Fibroblast of the aortic adventitia (primary cell): ENCODE measurements at places on chromosomes 1 and 21. TPM values are rescaled to one million over a fixed set of nuclear protein-coding genes. Genes with fewer than 3 reads are reported as not detected.

DNA sequence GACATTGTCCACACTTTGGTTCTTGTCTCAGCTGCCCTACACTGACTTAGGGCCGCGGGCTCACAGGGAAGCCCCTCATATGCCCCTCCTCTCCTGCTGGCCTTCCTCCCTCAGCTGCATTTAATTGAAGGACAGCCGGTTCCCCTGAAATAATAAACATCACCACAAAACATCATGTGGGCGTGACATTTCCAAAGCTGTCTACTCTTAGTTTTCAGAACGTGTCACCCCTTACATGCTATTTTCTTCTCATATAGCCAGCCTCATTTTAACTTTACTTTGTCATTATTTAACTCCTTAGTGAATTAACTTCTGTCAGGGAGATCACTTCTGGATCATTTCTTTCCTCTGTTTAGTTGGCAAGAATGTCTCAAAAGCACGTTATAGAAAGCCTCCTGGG lies 103.2 kb downstream of the COLGALT2 start:
- DNase-seq = no peak

TMEM51 gene
- total RNA-seq = 1.4 and 6.5 TPM in 2 replicates

- DNase-seq = peak; percentile 76
Measured at GRCh38 chr1:91513160-91513559, 12.5 kb downstream of the CDC7 start.

DNA sequence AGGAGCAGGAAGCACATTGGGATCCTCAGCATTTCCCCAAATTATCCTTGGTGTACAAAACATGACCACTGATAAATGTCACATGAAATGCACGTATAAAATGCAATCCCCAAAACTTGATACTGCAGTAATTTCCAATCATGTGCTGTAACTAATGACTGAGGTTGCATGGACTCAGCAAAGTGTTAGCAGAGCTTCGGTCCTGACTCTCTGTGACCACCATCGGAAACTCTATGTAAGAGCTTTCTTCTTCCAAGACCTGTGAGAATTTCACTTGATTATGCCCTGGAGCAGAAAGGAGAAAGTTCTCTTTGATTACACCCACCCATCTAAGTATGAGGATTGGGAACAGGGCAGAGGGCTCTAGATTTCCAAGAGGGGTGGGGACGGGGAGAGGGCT lies 908 bp downstream of the CD53 start:
- DNase-seq = no peak

- no peak for DNase-seq
Measured at GRCh38 chr1:36055706-36056105, 28.2 kb upstream of the TEKT2 start.

DNA sequence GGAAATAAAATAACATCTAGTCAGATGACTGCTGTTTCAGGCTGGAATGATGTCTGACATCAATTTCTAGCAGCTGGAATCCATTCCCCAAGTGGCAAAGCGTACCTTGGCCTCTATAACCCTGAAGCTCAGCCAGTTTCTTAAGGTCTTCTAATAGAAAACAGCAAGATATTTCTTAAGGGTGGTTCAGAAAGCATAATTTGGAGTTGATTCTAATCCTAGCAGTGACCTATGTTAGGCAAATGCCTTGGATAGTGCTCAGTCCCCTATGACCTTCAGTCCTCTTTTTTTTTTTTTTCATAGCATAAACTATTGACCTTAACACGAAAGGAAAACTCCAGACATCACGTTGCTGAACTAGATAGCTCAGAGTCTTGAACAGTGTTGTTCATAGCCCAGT lies 56.5 kb downstream of the LAMC2 start:
- DNase-seq = peak; percentile 51

DNA sequence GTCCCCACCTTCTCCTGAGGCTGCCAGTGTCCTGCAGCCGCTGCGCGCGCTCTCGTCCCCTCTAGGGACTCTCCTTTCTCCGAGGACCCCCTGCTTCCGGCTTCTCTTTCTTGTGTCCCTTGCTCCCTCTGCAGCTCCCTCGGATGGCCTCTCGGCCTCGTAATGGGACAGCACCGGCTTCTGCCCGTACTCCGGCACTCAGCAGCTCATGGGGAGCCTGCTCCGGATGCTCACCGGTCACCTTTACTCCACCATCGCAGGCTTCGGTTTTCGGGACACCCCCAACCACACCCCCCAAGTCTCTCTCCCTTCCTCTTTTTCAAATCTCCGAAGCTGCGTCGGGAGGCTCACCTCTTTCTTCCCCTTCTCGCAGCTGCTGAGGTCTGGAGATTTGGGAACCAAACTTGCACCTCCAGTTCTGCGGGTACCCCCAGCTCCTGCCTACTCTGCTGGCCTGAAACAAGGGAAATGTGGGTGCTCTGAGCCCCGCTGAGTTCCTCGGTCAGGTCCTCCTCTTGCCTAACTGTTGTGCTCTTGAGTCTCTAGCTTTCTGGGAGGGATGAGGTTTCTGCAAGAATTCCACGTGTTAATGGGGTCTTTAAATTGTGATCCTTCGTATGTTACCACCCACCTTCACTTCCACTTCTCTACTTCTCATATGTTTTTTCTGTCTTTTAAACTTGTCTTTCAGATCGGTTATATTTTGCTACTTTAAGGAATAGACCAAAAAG lies 930 bp downstream of the CDC14A start:
- DNase-seq = peak; percentile 7

GRCh38 chr1:88293691-88294190 lies 390.3 kb upstream of the PKN2 start:
- DNase-seq = no peak

DNA sequence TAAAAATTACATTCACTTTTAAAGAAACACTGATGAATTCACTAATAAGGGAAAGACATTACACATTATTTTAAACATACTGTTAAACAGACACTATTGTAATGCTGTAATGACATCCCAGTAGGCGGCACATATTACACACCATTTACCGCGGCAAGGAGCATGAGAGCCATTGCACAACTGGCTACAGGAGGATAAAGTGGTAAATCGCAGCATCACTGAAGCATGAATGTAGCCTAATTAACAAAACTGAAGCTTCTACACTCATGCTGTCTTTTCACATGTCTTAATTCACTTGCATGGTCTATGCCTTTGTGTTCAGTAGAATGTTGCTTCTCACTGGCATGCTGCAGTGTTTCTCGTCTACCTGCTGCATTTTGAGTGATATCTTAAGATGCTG lies 1046.0 kb downstream of the MRPL39 start:
- no peak for DNase-seq

PKLR gene
- not detected in 2 replicates for total RNA-seq

IRF6 gene
- total RNA-seq = 3.1 TPM in 1 of 2 replicates, not detected in the other

GRCh38 chr1:78840453-78841271 lies 165.9 kb downstream of the ADGRL4 start:
- peak; percentile 81 for DNase-seq

CLEC20A gene
- not detected in 2 replicates for total RNA-seq

- DNase-seq = no peak
Measured at GRCh38 chr1:39842030-39842678, 41.1 kb downstream of the TRIT1 start.

DNA sequence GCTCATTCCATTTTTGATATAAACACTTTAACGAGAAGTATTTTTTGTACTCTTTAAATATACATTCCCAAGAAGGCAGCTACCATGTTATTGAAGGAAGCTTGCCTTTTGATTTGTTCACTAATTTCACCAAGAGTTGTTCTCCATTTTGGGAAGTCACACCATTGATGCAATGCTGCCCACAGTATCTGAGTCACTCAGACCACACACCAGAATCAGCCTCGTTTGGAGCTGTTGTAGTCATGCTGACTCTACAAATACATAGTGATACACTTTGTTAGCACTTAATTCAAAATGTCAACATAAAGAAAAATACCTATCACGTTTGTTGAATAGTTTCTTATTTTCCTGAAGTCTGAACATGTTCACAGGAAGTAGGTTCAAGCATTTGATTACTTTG lies 78.7 kb downstream of the PAPPA2 start:
- DNase-seq = peak; percentile 4

DNA sequence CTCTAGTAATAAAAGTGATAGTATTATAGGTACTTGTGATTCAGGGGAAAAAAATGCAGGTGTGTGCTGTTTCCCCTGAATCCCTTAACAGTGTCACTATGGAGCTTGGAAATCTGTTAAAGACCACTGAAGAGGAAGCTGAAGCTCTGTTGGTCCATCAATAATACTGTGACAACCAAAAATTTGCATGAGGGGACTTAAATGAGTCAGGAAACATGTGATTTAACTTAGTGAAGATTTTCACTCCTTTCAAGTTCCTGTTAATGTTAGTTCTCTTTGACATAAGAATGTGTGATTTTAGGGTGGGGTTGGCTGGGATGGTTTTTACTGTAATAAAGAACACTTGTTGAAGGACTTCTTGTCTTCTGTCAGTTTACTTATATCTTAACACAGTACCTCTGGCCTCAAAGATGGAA lies 32.0 kb downstream of the VANGL2 start:
- DNase-seq = no peak

DNA sequence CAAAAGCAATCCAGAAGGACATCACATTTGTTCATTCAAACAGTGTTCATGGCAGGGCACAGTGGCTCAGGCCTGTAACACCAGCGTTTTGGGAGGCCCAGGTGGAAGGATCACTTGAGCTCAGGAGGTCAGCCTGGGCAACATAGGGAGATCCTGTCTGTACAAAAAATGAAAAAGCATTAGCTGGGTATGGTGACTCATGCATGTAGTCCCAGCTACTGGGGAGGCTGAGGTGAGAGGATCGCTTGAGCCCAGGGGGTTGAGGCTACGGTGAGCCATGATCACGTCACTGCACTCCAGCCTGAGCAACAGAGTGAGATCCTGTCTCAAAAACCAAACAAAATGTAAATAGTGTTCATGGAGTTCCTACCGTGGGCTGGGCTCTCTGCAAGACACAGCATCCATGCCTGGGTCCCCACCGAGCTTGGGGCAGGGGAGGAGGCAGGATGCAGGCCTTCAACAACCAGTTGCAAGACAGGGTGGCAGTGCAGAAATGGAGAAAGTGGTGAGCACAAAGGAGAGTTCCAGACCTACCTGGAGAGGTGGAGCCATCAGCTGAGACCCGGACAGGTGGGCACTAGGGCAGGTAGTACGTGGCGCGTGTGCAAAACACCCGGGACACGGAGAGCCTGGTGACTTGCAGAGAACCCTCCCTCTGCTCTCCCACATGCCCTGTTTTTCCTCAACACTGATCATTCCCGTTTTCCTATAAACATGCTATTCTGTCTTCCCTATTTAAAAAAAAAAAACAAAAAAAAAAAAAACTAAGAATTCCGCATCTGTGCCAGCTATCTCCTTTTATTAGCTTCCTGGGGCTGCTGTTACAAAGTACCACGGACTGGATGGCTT lies 138.9 kb downstream of the TOMM20 start:
- DNase-seq = no peak

GRCh38 chr1:211534545-211535291 lies 42.8 kb upstream of the RD3 start:
- no peak for DNase-seq

LCE1F gene
- total RNA-seq = not detected in 2 replicates

- no peak for DNase-seq
Measured at GRCh38 chr1:180923021-180923841, 10.5 kb downstream of the KIAA1614 start.

KLHDC9 gene
- total RNA-seq = 0.90 and 1.8 TPM in 2 replicates

DNA sequence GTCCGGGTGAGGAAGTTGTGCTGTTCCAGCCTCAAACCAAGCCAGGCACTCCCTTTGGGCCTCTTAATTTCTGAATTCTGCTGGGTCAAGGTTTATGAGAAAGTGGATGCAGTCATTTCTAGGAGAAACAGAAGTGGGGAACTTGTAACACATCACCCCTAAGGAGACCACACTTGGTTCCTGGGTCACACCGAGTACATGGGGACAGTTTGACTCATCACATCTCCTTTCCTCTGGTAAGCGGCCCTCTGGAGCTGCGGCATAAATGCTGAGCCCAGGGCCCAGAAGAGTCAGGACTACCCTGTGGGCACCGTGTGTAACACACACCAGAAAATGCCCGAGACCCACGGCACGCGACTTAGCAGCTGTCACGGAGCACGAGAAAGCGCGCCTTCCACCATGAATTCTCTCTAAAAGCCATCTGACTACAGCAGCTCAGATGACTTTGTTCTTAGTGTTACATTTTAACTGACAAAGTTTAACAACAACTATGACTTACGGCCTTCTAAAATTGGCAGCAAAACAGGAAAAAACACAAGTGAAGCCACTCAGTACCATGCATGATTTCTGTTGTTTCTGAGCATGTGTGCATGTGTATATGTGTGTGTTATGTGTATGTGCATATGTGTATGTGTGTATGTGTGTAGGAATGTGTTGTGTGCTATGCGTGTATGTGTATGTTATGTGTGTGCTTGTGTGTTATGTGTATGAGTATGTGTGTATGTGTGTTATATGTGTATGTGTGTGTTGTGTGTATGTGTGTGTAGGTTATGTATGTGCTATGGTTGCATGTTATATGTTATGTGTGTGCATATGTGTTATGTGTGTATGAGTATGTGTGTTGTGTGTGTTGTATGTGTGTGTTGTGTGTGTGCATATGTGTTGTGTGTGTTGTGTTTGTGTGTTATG lies 50.8 kb downstream of the TOMM20 start:
- no peak for DNase-seq

DNA sequence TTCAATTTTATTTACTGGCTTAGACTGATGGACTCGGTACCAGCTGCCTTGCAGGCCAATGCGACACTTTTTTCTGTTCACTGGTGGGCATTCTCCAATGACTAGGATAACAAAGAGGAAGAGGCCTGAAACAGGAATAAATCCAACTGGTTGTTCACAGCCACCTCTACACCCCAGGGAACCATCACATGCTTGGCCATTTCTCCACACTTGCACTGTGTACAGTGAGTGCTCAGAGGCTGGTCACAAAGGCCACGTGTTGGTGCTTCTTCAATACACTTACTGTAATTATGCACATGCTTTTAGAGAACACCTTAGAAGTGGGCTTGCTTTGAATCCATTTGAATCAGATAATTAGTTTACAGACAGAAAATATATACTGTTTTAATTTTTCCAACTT lies 113.4 kb downstream of the FAM78B start:
- DNase-seq = no peak

GRCh38 chr1:177966199-177966598 lies 3.7 kb downstream of the SEC16B start:
- DNase-seq = peak; percentile 17

AZIN2 gene
- total RNA-seq = 3.9 and 8.1 TPM in 2 replicates

DNA sequence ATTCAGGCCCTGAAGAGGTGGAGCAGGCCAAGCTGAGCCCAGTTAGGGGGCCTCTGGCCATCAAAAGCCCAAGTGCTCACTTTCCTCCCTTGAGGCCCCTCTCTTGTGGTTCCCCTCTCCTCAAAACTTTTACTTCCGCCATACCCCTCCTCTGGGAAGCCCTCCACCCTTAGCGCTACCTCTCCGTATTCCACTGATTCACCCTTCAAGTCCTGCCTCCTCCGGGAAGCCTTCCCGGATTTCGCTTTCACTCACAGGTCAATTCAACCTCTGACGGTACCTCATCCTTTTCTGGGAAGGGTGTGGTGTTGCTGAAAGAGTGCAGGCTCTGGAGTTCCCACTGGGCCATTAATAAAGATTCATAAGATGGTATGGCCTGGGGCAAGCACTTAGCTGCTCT lies 19.1 kb downstream of the SPOCD1 start:
- no peak for DNase-seq

DNA sequence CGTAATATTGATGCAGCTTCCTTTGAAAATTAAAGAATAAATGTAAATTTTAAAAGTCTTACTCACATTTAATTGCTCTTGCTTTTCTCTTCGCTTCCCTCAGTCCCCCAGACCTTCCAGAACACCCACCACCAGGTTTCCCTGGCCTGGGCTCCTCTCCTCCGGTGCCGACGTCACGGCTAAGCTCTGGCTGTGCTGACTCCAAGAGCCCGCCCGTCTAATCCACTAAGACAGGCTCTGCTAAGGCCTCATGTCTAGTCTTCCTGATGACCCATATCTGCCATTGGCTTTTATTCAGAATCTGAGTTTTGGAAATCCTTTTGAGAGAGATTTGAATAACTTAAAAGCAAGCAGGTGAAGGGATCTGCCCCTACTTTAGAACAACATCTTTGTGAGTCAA lies 53.9 kb upstream of the NADK start:
- no peak for DNase-seq
